ENCODE measurements at places on chromosomes 3 and 15. TPM values are rescaled to one million over a fixed set of nuclear protein-coding genes. Genes with fewer than 3 reads are reported as not detected.

DNA sequence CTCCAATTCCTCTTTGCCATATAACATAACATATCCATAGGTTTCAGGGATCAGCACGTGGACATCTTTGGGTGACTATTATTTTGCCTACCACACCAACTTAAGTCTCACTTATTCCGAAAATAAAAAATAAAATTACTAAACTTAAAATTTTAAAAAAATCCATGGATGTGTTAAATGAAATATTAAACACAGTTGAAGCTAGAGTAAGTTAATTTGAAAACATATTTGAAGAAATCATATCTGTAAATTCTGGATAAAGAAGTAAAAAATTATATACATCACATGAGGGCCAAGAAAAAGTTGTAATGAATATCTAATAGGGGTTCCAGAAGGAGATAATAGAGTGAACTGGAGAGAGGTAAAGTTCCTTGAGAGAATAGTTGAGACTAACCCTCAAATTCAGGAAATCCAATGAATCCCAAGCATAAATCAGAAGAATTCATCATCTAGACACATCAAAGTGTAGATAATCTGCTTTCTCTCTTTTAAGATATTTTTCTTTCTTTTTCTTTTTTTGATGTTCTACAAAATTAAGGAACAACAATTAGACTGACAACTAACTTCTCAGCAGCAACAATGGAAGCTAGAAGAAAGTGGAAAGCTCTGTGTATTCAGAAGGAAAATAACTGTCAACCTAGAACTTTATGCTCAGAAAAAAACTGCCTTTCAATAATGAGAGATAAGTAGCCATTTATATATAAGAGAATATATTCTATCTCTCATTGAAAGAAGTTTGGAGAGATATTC, 147.4 kb downstream of the ABHD5 start:
- DNase-seq = no peak

DNA sequence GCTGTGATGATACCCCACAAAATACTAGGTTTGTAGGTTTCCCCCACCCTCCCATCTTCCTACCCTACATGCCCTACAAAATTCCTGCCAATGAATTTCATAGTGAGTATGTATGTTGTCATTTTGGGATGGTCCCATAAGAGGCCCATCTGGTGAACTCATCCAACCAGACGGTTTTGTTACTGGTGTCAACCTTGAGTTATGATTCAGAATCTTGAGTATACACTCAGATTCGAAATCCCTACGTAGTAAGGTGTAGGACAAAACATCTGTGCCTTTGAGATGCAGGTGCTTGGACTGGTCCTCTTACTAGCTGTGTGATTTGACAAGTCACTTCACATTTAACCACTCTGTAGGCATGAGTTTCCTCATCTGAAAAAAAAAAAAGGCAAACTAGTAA, 3.6 kb downstream of the SIAH2 start:
- peak; percentile 60 for DNase-seq

DNA sequence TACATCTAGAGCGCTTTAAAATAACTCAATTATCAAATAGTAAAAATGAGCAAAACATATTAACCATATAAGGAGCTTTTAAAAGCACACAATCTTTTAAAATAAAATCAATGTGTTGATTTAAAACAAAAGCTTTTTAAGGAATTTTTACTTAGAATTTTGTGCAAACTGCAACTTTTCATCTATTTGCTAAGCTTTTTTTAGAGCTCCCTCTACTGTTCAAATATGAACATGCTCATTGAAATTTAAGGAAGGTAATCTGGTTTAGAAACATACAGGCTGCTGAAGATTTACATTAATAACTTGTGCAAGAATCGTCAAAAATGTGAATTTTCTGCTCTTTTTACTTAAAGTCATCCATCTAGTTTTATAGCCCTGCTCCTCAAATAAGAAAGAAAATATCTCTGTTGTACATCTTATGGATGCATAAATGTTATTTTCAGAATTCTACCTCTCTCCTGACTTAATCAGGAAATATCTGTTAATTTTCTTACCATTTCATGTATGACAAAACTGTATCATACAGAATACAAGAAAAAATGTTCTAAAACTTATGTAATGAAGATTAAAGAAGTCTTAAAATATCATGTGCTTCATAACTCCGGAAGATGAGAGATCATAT, 469.4 kb upstream of the ROBO2 start:
- no peak for DNase-seq

GRCh38 chr3:174755833-174756829, 103.0 kb upstream of the NAALADL2 start:
- no peak for DNase-seq

Gene CACNA2D2
- total RNA-seq = 0.23 TPM

- DNase-seq = no peak
Measured at GRCh38 chr15:61205346-61205921, 23.7 kb downstream of the RORA start.

- no peak for DNase-seq
Measured at GRCh38 chr3:20317616-20318015, 131.6 kb upstream of the SGO1 start.

- no peak for DNase-seq
Measured at GRCh38 chr15:57395292-57395691, 19.0 kb downstream of the CGNL1 start.

GRCh38 chr3:17412950-17413530, 329.4 kb downstream of the TBC1D5 start:
- peak; percentile 78 for DNase-seq

Gene TNFAIP8L3
- total RNA-seq = 0.77 TPM

Gene PIGZ
- 1.7 TPM for total RNA-seq

- DNase-seq = no peak
Measured at GRCh38 chr15:70320482-70320881, 222.8 kb upstream of the TLE3 start.

GRCh38 chr3:126556637-126557414, 1.9 kb downstream of the C3orf22 start:
- DNase-seq = no peak

Gene ZNF80
- 0.21 TPM for total RNA-seq

Gene SLC27A2
- 75.4 TPM for total RNA-seq

GRCh38 chr3:119380697-119381096, 82.7 kb downstream of the TMEM39A start:
- no peak for DNase-seq

Gene LINGO1
- not detected for total RNA-seq

GRCh38 chr15:69398491-69398891, 15.7 kb upstream of the KIF23 start:
- DNase-seq = no peak

DNA sequence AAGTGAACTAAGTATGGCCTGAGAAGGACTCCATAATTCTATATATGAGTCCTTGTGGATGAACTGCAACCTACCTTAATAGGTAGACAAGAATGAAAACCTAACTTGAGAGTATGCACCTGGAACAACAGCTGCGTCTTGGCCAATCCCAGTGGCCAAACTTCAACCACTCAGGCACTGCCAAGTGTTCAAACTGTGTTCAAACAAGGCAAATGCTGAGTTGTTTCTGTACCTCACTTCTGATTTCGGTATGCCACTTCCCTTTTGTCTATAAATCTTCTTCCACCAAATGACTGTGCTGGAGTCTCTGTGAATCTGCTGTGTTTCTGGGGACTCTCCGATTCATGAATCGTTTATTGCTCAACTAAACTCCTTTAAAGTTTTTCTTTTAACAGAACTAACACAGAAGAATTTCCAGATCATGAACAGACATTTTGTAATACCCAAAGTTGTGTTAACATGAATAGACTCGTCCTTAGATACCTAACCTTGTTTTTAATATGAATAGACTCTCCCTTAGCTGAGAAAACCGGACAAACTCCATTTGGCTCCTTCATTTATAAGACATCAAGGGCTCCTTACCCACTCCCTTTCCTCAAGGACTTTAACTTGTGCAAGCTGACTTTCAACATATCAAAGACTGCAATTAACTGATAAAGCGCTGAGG, 4.1 kb downstream of the ZNF717 start:
- peak; percentile 58 for DNase-seq

DNA sequence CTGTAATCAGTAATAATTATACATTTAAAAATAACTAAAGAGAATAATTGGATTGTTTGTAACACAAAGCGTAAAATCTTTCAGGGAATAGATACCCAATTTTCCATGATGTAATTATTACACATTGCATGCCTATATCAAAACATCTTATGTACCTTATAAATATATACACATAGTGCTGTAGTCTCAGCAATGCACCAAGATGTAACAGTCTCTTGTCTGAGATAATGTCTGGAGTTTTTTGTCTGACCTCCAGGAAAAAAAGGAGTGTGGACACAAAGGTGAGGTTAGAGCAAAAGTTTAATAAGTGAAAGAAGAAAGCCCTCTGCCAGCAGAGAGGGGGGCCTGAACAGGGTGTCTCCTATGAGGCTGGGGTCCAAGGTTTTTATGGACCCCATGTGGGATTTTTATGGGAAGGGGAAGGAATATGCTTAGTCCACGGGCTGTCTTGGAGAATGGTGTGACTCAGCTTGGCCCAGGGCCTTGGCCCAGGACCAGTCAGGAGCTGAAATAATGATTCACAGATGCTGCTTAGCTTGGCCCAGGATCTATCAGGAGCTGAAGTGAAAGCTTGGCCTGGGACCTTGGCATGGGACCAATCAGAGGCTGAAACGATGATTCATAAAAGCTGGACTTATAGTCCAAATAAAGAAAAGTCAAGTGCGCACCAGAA, 545.0 kb downstream of the ZPLD1 start:
- no peak for DNase-seq

- DNase-seq = no peak
Measured at GRCh38 chr3:23991683-23992628, 46.9 kb downstream of the NR1D2 start.

DNA sequence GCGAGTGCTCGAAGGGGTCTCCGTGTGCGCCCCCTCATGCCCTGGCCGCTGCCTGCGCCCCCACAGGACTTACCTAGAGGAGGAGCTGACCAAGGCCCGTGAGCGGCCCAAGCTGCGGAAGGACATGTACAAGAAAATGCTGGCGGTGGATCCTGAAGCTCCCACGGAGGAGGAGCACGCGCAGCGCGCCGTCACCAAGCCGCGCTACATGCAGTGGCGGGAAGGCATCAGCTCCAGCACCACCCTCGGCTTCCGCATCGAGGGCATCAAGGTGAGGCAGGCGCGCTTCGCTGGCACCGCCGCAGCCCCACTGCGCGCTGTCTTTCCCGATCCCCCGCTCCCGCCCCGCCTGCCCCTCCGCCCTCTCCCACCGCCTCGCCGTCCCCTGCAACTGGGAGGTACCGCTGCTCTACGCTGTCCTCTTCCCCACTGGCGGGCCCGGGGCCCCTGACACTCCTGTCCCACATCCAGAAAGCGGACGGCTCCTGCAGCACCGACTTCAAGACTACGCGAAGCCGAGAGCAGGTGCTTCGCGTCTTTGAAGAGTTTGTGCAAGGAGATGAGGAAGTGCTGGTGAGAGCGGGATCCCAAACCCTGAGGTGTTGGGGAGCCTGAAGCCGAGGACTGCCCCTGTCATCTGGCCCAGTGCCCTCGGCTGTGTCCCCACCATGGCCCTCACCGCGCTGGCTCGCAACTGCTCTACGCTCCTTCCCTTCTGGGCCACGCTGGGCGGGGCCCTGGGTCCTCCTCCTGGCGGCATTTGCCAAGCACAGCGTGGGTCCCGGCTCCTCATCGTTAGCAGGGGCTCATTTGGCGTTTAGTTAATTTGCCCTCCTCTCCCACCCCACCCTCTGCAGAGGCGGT, 8.5 kb downstream of the ITPKA start:
- DNase-seq = peak; percentile 76

Gene FILIP1L
- total RNA-seq = 1.4 TPM

Gene LRRC31
- not detected for total RNA-seq

Gene TAGLN3
- total RNA-seq = 0.33 TPM

DNA sequence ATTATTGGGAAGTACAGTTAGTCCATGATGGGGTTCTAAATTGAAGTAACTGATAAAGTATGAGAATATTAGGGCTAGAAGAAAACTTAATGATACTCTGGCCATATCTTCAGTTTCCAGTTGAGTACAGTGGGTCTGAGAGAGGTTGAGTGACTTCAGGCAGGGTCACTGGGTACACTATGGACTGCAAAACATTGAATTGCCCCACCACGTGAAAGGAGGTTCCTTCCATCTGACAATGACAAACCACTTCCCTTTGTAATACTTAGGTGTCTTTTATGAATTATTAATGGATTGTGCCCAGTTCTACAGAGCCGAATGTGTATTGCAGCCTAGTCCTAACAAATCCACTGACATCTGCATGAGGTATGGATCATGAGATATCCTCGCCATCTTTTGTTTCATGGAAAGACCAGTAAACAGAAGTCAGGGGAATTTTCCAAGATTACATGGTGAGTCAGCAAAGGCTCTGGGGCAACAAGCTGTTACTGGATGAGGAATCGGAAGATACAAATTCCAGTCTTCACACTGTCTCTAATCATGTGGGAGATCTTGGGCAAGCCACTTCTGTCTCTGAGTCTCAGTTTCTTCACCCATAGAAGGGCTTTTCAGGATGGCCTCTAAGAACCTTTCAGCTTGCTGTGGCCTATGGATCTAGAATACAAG, 66.5 kb upstream of the BCL6 start:
- DNase-seq = no peak

DNA sequence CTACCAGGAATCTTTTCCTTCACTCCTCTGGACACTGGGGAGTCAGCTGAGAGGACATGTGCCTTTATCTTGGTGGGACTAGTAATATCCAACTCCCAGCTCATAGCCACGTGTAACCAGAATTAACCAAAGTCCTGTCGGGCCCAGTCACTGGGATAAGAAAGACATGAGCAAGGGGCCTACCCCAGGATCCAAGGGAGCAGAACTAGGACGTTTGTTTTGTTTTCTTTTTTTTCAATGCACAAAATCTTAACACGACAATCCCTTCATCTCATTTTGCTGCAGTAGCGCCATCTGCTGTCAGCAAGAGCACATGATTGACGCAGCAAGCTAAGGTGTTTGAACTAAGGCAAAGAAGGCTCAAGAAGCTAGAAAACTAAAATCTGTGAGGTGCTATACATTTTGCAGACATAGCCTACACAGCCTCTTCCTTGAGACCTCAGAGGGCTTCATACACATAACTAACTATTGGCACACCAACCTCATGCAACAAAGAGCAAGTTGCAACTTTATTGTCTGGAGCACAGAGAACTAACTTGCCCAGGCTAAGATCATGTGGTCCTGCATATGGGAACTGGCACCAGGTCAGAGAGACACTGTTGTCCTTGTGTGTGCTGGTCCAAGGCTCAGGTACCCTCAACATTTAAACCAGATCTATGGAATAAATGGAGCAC, 43.6 kb downstream of the RLBP1 start:
- DNase-seq = peak; percentile 89

DNA sequence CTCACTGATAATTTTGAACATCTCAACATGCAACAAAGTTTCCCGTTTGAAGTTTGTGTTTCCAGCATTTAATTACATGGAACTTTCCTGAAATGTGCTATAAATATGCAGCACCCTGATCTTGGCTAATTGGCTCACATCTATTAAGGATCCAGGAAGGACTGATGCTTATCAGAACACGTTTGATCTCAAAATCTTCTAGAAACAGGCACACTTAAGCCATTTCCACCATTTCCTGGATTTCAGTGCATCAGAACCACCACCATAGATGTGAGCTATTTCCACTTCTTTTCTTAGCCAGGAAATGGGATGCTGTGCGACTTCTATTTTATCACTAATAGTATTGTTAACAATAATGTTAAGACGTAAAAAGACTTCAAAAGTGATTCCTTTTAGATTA, 228.9 kb downstream of the FEZF2 start:
- DNase-seq = no peak

Gene SNAP23
- 84.5 TPM for total RNA-seq

Gene HTR3E
- total RNA-seq = not detected

- DNase-seq = no peak
Measured at GRCh38 chr15:33448961-33449606, 138.3 kb downstream of the RYR3 start.
